Stimulated activated CD8-positive, alpha-beta memory T cell treated with anti-CD3 and anti-CD28 coated beads, Interleukin-4, amount 100 ng/mL, for 24 hours (primary cell): ENCODE measurements at places on chromosomes 12 and 14.

- DNase-seq = no peak
Observed at GRCh38 chr14:30657606-30658163, 35.6 kb downstream of the SCFD1 start.

DNA sequence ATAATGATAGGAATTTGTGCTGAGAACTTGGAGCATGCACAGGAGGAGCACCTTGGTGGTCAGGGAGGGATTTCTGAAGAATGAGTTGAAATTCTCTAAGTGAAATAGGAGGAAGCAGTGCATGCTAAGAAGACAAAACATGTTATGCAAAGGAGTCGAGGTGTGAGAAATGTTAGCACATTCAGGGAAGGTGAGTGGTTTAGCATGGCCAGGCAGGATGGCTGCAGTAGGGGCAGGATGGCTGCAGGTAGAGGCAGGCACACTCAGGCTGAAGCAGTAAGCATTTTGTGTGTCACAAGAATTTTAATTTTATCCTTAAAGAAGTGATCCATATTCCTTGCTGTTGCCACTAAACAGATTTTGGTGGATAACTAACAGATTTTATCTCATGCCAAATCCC lies 46.3 kb downstream of the CATSPERB start:
- no peak for DNase-seq

- DNase-seq = no peak
Observed at GRCh38 chr12:121916719-121917118, 1.7 kb upstream of the CFAP251 start.

DNA sequence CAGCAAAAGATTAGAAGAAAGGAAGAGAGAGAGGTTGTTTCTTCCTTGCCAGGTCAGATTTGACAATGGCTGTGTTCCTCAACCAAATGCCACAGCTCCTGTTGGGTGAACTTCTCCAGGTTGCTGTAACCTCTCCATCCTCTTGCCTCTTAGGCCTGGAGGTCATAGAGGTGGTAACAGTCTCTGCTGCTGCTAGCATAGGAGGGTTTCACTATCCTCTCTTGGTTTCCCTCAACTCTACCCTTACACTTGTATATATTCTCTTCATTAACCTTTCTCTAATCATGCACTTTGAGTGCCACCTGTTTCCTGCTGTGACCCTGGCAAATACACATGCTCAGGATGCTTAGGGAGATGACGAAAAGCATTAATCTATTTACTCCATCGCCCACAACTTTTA lies 67.7 kb upstream of the HIF1A start:
- no peak for DNase-seq

GRCh38 chr12:64696080-64696741 lies 63.0 kb downstream of the GNS start:
- no peak for DNase-seq

DNA sequence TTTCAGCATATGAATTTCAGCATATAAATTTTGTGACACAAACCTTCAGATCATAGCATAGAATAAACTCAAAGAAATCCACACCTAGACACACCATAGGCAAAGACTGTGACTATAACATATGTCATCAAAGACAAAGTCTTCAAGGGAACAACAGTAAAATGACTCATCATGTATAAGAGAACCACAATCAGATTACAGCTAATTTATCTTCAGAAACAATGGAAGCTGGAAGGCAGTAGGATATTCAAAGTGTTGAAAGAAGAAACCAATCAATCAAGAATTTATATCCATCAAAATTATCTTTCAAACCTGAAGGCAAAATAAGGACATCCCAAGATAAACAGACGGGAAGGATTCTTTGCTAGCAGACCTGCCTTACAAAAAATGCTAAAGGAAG lies 29.0 kb downstream of the DLK1 start:
- no peak for DNase-seq

DNA sequence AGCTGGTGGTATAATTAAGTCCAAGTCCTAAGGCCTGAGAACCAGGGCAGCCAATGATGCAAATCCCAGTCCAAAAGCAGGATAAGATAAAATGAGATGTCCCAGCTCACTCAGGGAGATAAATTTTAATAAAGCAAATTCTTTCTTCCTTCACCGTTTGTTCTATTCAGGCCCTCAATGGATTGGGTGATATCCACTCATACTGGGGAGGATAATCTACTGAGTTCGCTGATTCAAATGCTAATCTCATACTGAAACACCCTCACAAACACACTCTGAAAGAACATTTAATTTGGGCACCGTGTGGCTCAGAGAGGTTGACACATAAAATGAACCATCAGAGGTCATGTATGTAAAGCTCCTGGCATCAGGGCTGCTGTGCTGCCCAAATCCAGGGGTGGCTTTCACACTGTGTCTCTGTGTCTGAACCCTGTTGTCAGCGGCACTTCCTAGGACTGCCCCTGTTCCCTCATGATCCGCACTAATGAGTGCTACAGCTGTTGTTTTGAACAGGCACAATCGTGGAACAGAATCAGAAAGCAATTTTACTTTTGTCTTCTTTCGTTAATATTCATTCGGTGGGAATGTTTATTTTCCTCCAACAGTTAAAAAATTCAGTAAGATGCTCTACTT lies 428.5 kb upstream of the FBXO33 start:
- DNase-seq = no peak

GRCh38 chr14:62768753-62769152 lies 276.5 kb downstream of the KCNH5 start:
- no peak for DNase-seq

GRCh38 chr12:129629901-129630300 lies 273.9 kb downstream of the TMEM132D start:
- DNase-seq = no peak

- DNase-seq = no peak
Observed at GRCh38 chr14:61752626-61753025, 9.6 kb upstream of the SNAPC1 start.

DNA sequence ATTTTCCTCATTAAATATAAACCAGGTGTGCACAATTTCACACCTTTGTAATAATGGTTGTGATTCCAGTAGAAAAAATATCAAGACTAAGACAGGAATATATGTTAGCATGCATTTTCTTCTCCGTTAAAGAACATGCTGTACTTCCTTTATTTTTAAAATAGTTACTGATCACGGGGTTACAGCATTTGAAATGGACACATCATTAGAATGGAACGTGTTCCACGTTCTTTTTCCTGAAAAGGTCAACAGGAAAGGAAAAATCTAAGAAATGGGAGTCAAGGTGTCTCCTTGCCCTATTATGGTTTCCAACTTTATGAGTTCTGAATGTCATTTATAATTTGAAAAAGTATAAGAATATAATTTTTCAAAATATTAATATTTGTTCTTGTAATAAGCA lies 1325.7 kb downstream of the SLC16A7 start:
- no peak for DNase-seq

GRCh38 chr12:16189849-16190248 lies 87.6 kb downstream of the SLC15A5 start:
- DNase-seq = no peak

GRCh38 chr12:26744042-26744626 lies 88.9 kb downstream of the ITPR2 start:
- DNase-seq = no peak

- no peak for DNase-seq
Observed at GRCh38 chr12:3836641-3837040, 36.6 kb downstream of the PARP11 start.

GRCh38 chr12:104602406-104602805 lies 145.7 kb downstream of the CHST11 start:
- DNase-seq = no peak

DNA sequence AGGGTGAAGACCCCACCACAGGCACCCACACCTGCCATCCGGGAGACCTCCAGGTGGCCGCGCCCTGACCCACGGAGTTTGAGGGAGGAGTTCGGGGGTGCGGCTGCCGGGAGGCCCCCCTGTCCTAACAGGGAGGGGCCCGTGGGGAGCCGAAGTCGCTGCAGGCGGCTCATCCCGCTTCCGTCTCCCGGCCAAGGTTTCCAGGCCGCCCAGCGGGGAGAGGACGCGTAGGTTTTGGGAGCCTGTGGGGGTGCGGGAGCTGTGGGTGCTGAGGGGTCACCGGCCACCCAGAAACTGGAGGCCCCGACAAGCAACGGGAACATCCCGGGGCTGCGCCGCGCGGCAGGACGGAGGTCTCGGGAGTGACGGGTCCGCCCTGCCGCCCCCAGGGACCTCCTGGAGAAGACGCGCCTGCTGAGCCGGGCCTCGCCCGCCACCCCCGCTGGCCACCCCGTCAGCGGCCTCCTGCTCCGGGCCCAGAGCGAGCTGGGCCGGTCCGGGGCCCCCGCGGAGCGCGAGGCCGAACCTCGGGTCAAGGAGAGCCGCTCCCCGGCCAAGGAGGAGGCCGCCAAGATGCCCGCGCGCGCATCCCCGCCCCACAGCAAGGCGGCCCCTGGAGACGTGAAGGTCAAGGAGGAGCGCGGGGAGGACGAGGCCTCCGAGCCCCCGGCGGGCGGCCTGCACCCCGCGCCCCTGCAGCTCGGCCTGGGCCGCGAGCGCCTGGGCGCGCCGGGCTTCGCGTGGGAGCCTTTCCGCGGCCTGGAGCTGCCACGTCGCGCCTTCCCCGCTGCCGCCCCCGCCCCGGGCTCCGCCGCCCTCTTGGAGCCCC lies 27.6 kb downstream of the LRCOL1 start:
- no peak for DNase-seq

GRCh38 chr14:23621204-23621931 lies 14.8 kb upstream of the DHRS2 start:
- no peak for DNase-seq

GRCh38 chr12:114678718-114679117 lies 5.3 kb downstream of the TBX3 start:
- no peak for DNase-seq

- no peak for DNase-seq
Observed at GRCh38 chr14:56338674-56339073, 220.5 kb downstream of the PELI2 start.

GRCh38 chr12:116926283-116927243 lies 15.8 kb downstream of the FBXW8 start:
- DNase-seq = no peak

DNA sequence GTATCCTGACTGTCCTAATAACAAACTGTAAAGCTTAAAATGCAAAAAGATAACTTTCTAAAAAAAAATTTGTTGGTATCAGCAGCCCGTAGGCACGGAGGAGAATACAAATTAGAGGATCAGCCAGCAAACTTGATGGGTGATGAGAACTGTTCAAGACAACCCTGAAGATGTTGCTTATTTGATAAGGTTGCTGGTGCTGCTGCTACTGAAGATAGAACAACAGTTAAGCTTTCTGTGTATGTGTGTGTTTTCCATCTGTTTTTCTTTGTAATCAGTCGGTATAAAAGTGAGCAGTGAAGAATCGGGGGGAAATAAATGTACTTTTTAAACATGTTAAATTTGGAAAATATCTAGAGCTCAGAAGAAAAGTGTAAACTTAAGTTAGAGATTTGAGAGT lies 67.4 kb upstream of the POC1B start:
- DNase-seq = no peak

DNA sequence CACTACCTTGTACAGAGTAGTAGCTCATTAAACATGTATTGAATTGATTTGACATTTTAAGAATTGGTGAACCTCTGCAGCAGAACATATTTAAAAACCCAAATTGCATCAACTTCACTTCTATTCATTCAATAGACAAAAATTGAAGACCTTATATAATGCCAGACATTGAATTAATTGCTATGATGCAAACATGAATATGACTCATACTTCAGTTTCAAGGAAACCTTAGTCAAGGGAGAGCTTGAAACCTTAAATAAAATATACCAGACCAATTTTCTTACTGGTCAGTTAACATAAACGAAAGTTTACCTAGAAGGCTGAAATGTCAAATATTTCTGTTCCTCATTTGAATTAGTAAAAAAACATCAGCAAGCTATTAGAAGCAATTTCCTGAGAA lies 5.0 kb upstream of the MGAT4C start:
- no peak for DNase-seq

GRCh38 chr12:43132291-43132690 lies 419.7 kb downstream of the ADAMTS20 start:
- no peak for DNase-seq

GRCh38 chr12:32080435-32080834 lies 26.2 kb upstream of the BICD1 start:
- DNase-seq = no peak

- no peak for DNase-seq
Observed at GRCh38 chr14:45904314-45904713, 651.3 kb upstream of the MIS18BP1 start.

DNA sequence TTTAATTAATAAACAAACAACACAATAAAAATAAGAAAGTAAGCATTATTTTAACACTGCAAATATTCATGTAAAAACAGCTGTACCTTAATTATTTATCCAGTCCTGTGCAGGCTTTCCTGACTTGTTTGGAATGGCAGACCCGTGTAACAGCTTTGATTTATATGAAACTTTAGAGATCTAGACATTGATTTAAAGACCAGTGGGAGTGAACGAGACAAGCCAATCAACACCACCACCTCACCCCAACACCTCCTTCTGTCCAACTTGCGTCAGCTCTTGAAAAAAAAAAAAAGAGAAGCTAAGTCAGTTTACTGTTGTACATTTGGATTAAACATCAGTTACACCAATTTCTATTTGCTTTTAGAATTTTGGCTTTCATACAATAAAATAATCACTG lies 22.3 kb downstream of the SLC38A4 start:
- no peak for DNase-seq

DNA sequence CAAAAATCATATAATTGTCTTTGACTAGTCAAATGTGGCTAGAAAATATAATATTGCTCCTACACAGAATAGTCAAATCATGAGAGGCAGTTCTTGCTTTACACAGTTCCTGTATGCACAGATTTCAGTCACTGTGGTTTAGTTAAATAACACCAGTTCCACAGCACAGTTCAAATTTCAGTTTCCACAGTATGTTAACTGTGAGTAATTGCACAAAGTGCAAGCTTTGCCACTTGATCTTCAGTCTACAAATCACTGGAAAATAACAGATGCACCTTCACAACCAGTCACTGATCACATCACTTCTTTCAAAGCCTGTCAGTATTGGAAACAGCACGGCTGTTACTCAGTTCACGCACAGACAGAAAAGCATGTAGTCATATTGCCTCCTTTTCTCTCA lies 38.7 kb downstream of the KCNH5 start:
- DNase-seq = no peak

DNA sequence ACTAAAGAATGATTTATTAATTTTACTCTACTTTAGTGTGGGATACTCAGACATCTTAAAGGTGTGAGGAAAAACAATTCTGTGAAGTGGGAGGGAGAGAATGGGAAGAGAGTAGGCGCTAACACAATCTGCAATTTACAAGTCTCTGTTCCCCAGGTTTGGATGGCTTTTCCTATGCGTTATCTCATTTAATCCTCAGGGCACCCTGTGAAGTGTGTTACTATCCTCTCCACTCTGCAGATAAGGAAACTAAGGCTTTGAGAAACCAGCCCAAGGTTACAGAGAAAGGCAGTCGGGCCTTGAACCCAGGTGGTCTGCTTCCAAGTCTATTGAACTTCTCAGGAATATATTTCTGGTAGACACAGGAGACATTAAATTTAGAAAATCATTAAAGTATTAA lies 36.2 kb upstream of the TUBA1C start:
- DNase-seq = no peak

GRCh38 chr12:99911081-99911480 lies 73.7 kb downstream of the ANKS1B start:
- DNase-seq = no peak
